WTC11 (cell line): ENCODE measurements at places on chromosomes 11 and 22. TPM values are rescaled to one million over a fixed set of nuclear protein-coding genes. Genes with fewer than 3 reads are reported as not detected.

- peaks cover 7% of the 10 kb centered on the region; the same call in 1 of the 2 replicates for H3K27me3 ChIP-seq
- DNase-seq, result no peak
- H3K4me1 ChIP-seq, result peaks cover 48% of the 10 kb centered on the region
- H3K4me3 ChIP-seq, result no peak overlapping the region
- no peak overlapping the region for H3K27ac ChIP-seq
- no peaks in the 10 kb centered on the region for H3K36me3 ChIP-seq
Observed at GRCh38 chr22:30191040-30191701, 55.4 kb downstream of the LIF start.

GRCh38 chr11:123590296-123590912 is 64.0 kb downstream of the SCN3B start:
- H3K27me3 ChIP-seq, result no peaks in the 10 kb centered on the region
- no peak overlapping the region for H3K4me3 ChIP-seq
- no peak for DNase-seq

DNA sequence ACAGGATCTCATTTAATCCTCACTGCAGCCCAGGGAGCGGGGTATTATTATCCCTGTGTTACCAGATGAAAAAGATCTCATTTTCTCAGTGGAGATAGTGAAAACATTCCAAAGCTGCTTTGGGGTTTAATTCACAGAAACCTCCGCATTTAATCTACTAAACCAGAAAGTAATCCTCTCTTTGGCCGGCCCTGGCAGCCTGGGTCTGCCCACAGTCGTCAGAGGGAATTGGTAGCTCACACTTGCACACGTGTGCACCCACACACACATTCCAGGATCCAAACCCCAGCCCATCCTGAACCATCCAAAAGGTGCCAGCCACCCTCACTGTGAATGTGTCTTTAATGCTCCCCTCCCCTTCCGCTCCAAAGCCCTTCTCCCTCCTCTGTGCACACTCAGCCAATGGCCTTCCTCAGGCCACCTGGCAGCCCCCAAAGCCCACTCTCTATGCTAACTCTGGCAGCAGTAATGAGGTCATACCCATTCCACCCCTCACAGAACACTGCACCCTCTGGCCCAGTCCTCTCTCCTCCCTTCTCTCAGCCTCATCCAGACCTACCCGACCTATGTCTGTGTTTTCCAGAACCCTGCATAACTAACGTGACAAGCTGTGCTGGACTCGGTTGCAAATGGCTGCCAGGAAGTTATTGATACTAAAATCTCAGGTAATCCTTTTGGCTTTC is 466.2 kb downstream of the SOX6 start:
- no peak for DNase-seq
- no peak overlapping the region for H3K27ac ChIP-seq
- peaks cover 2% of the 10 kb centered on the region; the same call in 1 of the 2 replicates for H3K4me1 ChIP-seq
- H3K4me3 ChIP-seq, result no peak overlapping the region
- H3K27me3 ChIP-seq, result no peaks in the 10 kb centered on the region

- H3K36me3 ChIP-seq, result peaks cover 11% of the 10 kb centered on the region
- DNase-seq, result no peak
- H3K4me1 ChIP-seq, result peaks cover 39% of the 10 kb centered on the region
Observed at GRCh38 chr11:65639623-65640482, 2.0 kb downstream of the SIPA1 start.

Gene TRIM51
- total RNA-seq, result not detected in 3 replicates

GRCh38 chr11:66332371-66333219 is 3.6 kb downstream of the RIN1 start:
- peaks cover 7% of the 10 kb centered on the region for H3K27me3 ChIP-seq
- no peak for DNase-seq
- H3K36me3 ChIP-seq, result no peaks in the 10 kb centered on the region
- H3K27ac ChIP-seq, result no peak overlapping the region

- no peak for DNase-seq
- no peaks in the 10 kb centered on the region for H3K4me1 ChIP-seq
- H3K4me3 ChIP-seq, result no peak overlapping the region
- H3K27ac ChIP-seq, result no peak overlapping the region
- H3K27me3 ChIP-seq, result no peaks in the 10 kb centered on the region
Observed at GRCh38 chr11:106581399-106581798, 436.9 kb downstream of the GUCY1A2 start.

- H3K27ac ChIP-seq, result no peak overlapping the region
- H3K4me3 ChIP-seq, result no peak overlapping the region
- peaks cover 20% of the 10 kb centered on the region for H3K4me1 ChIP-seq
- no peaks in the 10 kb centered on the region for H3K36me3 ChIP-seq
- no peak for DNase-seq
Observed at GRCh38 chr11:56624661-56625110, 10.0 kb upstream of the OR5M1 start.

Gene RFPL2
- total RNA-seq, result 0.39 to 0.48 TPM (median 0.41 TPM) in 3 replicates

DNA sequence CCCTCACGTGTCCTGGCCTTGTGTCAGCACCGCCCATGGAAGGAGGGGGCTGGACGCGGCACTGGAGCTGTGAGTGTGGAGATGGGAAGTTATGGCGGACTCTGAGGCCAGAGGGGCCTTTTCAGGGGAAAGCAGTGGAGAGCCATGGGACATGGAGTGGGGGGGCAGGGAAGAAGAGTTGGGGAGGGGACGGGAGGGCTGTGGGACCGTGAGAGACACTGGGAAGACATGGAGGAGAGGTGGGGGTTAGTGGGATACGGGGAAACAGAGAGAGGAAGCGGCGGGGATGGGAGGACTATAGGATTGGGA is 58.2 kb downstream of the FBXO7 start:
- no peaks in the 10 kb centered on the region for H3K36me3 ChIP-seq
- H3K4me1 ChIP-seq, result peaks cover 7% of the 10 kb centered on the region
- no peaks in the 10 kb centered on the region for H3K27me3 ChIP-seq
- no peak for DNase-seq

Gene ZNRF3
- 20.6 to 25.4 TPM (median 21.6 TPM) in 3 replicates for total RNA-seq

DNA sequence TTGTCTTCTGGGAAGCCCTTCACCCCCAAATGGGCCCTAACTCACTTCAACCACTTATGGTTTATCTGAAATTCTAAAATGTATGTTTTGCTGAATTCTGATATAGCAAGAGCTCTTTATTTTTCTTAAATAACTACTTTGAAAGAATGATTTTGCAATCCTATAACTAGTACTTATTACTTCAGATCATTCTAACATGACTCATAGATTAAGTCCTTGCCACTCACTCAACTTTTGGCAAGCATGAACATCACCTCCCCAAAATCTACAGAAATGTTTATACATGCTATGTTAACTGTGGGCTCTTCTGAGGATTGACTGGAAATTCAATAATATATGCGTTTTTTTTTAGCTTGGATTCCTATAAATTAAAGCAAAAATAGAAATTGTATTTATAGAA is 367.4 kb upstream of the FAT3 start:
- no peaks in the 10 kb centered on the region for H3K4me1 ChIP-seq
- H3K36me3 ChIP-seq, result no peaks in the 10 kb centered on the region
- no peaks in the 10 kb centered on the region for H3K27me3 ChIP-seq
- H3K27ac ChIP-seq, result no peak overlapping the region
- H3K4me3 ChIP-seq, result no peak overlapping the region
